Immature natural killer cell (primary cell): ENCODE measurements at places on chromosomes 7 and 10. TPM values are rescaled to one million over a fixed set of nuclear protein-coding genes. Genes with fewer than 3 reads are reported as not detected.

DNA sequence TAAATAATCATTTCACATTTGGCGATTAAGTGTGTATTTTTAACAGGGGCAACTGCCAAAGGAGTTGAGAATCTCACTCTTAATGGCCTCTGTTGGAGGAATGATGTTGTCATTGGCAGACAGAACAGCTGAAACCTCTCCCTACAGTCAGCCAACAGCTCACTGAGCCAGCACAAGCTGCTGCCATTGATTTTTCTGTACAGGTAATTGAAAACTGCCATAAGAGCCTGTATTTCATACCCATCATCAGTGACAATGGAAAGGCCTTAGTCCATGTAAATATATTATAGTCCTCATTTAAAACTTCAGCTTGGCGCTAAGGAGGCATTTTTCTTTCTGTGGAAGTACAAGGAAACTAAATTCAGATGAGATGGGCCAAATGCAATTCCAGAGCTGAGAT lies 28.1 kb upstream of the PTN start:
- DNase-seq = no peak

The PNLIPRP2 gene
- polyA plus RNA-seq = not detected

The KLF14 gene
- not detected for polyA plus RNA-seq

The PRSS37 gene
- not detected for polyA plus RNA-seq
